Gastroesophageal sphincter (tissue), 4 donors: ENCODE measurements at places on chromosomes 1 and 21. TPM values are rescaled to one million over a fixed set of nuclear protein-coding genes. Genes with fewer than 3 reads are reported as not detected.
A peak's percentile ranks its signal among the peaks of the same experiment; 100 is the strongest.

GRCh38 chr1:229209816-229210215 is 61.1 kb upstream of the RAB4A start:
- no peak for ATAC-seq

DNA sequence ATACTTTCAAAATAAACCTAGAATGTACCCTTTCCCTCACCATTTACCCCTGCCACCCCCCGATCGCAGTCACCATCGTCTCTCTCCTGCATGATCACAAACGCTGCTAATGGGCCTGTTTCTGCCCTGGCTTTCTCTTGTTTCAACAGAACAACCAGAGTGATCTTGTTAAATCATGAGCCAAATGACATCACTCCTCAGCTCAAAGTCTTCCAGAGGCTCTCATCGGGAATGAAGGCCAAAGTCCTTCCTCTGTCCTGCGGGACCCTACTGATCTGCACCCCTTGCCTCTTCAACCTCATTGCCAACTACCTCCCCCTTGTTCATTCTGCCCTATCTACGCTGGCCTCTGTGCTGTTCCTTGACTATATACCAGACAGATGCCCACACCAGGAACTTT is 39.4 kb upstream of the PTGFRN start:
- peak; percentile 35 for ATAC-seq

- ATAC-seq, result no peak
Observed at GRCh38 chr1:159853417-159854115, 8.9 kb downstream of the VSIG8 start.

DNA sequence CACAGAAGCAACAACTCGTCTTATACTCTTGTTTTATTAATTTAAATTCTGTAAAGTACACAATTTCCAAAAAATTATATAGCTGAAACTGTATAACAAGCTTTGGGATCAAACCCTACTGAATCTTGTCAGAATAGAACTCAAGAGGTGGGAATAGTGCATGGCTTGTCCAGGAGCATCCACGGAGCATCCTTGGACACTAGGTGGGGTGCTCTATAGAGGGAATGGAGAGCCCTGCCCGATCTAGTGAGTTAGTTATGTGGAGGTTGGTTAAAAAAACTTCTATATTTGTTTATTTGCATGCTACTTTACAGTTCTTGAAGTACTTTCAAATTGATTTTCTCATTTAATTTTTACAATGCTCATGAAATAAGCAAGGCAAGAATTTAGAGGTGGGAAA is 28.3 kb downstream of the ROR1 start:
- no peak for ATAC-seq

GRCh38 chr1:15152318-15153183 is 996 bp upstream of the TMEM51 start:
- ATAC-seq, result peak; percentile 76

GRCh38 chr1:70760154-70760553 is 287.5 kb downstream of the PTGER3 start:
- no peak for ATAC-seq

DNA sequence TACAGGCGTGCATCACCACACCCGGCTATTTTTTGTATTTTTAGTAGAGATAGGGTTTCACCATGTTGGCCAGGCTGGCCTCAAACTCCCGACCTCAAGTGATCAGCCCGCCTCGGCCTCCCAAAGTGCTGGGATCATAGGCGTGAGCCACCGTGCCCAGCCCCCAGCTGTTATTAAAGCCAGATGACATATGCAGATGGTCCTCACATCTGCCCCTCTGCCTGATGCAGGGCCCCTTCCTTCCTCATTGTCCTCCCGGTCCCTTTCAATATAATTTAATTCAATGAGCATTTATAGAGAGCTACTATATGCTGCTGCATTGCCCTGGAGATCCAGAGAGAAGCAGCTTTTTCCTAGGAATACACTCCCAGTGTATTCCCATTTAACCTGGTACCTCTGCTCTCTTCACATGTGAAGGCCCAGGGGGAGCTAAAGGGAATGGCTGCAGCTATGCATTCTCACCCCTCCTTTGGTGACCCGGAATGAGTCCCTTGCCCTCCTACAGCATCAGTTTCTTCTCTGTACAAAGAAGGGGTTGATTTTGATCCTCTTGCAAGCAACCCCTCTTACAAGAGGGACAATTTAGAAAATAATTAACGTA is 55.6 kb downstream of the L1TD1 start:
- no peak for ATAC-seq

DNA sequence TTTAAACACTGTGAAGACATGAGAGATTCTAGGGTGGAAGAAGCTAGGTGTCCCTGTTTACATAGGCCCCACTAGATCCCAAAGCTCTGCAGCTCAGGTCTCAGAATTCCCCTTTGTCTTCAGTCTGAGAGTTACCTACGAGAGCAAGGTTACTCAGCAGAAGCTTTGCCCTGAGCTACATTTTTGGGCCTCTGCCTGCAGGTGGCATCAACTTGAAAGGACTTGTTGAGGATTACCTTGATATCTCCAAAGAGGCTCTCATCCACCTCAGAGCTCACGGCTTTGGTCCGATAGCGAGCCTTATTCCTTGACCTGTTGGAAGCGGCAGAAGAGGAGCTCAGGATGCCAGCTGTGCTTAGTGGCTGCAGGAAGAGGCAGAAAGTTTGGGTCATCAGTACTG is 7.0 kb downstream of the CFAP45 start:
- no peak for ATAC-seq

- no peak for ATAC-seq
Observed at GRCh38 chr1:204744107-204744779, 58.7 kb upstream of the LRRN2 start.

DNA sequence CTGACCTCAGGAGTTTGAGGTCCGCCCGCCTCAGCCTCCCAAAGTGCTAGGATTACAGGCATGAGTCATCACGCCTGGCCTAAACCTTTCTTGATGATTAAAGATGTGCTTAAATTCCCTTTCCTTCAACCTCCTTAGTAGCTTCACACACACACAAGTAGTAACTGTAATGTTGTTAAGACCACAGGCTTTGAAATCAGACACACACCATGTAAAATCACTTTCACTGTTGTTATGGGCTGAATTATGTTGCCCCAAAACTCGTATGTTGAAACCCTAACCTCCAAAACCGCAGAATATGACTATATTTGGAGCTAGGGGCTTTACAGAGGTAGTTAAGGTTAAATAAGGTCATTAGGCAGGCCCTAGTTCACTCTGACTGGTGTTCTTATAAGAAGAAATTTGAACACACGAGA is 180.2 kb downstream of the NR5A2 start:
- ATAC-seq, result no peak

GRCh38 chr1:196098000-196098399 is 510.2 kb downstream of the KCNT2 start:
- ATAC-seq, result no peak

- ATAC-seq, result no peak
Observed at GRCh38 chr1:248243204-248243603, 12.0 kb downstream of the OR2M4 start.

- no peak for ATAC-seq
Observed at GRCh38 chr1:164515711-164516331, 43.2 kb upstream of the PBX1 start.

DNA sequence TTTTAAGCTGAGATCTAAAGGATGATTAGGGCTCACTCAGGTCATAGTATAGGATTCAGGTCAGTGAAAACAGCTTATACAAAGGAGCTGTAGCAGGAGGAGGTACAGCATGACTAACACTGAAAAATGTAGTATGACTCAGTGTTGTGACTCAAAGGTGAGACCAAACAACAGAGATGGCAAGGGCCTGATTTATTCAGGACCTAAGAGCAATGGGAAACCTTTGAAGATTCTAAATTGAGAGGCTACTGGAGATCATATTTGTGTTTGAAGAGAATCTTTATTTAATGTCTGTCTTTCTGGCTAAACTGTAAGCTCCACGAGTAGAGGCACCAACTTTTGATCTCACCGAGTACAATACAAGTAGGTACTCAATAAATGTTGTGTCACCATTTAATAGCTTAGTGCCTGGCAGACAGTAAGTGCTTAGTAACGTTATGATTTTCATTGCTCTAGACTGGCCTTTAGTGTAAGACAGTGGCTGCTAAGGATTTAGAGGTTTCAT is 43.5 kb downstream of the PRKAA2 start:
- ATAC-seq, result no peak

GRCh38 chr1:46268578-46268977 is 21.0 kb downstream of the RAD54L start:
- no peak for ATAC-seq

GRCh38 chr1:156807627-156808026 is 9.0 kb downstream of the SH2D2A start:
- ATAC-seq, result no peak

- ATAC-seq, result no peak
Observed at GRCh38 chr1:68332041-68332440, 99.7 kb upstream of the WLS start.

GRCh38 chr1:11731691-11732283 is 4.1 kb upstream of the AGTRAP start:
- ATAC-seq, result peak; percentile 66

GRCh38 chr1:239792157-239792556 is 299.5 kb upstream of the FMN2 start:
- ATAC-seq, result no peak

- ATAC-seq, result no peak
Observed at GRCh38 chr1:43037466-43037865, 78.8 kb upstream of the SLC2A1 start.

- no peak for ATAC-seq
Observed at GRCh38 chr1:66325594-66326380, 208.2 kb upstream of the SGIP1 start.

PPFIA4 gene
- total RNA-seq, result 2.2 TPM

FCMR gene
- total RNA-seq, result 4.1 TPM

MIXL1 gene
- total RNA-seq, result not detected

LCE3D gene
- not detected for total RNA-seq

CERS2 gene
- 98.3 TPM for total RNA-seq

CD160 gene
- 1.0 TPM for total RNA-seq

ZFP69B gene
- total RNA-seq, result 0.54 TPM

BARHL2 gene
- total RNA-seq, result not detected

LGR6 gene
- 0.12 TPM for total RNA-seq

CEP85 gene
- 5.1 TPM for total RNA-seq
